LHCN-M2 (cell line): ENCODE measurements at places on chromosomes 2 and 18. TPM values are rescaled to one million over a fixed set of nuclear protein-coding genes. Genes with fewer than 3 reads are reported as not detected.

The SLC14A1 gene
- total RNA-seq = 0.06 and 0.34 TPM in 2 replicates

The POTEJ gene
- not detected in 2 replicates for total RNA-seq

The IL1F10 gene
- total RNA-seq = not detected in 2 replicates

GRCh38 chr2:199926806-199927205, 15.7 kb downstream of the C2orf69 start:
- DNase-seq = no peak

- DNase-seq = no peak
These were observed 424.9 kb downstream of the PID1 start for GRCh38 chr2:228846161-228846560.

- no peak for DNase-seq
These were observed 81.5 kb downstream of the NOL10 start for GRCh38 chr2:10608273-10608672.

DNA sequence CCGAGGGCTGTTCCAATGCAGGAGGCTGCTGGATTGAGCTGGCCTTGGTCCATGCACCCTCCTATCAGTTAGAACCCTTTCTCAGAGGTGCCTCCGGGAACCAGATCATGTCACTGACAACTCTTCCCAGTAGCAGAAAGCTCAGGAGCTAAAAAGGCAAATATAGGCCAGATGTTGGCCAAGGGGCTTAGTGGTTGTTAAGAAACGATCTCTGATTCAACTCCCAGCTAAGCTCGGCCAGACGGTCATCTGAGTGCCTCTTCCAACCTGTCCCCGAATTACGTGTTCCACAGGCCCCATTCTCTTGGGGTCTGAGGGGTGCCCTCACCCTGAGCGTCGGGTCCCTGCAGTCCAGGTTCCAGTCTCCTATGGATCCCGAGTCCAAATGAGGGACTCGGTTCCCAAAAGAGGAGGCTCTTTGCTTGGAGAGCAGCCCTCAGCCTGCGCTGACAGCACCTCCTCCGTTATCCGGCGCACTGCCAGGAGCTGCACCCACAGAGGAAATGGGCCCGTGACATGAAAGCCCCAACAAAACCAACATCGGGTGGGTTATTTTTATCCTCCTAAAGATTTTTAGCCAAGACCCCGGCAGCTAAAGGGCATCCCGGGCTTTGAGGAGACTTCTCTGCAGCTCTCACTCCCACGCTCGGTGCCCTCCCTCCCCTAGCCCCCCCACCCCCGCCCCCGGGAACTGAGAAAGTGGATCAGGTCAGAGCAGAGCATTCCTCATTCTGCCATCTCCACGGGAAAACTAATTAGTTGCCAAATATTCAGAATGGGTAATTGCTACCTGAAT, 106.6 kb upstream of the ID2 start:
- no peak for DNase-seq

DNA sequence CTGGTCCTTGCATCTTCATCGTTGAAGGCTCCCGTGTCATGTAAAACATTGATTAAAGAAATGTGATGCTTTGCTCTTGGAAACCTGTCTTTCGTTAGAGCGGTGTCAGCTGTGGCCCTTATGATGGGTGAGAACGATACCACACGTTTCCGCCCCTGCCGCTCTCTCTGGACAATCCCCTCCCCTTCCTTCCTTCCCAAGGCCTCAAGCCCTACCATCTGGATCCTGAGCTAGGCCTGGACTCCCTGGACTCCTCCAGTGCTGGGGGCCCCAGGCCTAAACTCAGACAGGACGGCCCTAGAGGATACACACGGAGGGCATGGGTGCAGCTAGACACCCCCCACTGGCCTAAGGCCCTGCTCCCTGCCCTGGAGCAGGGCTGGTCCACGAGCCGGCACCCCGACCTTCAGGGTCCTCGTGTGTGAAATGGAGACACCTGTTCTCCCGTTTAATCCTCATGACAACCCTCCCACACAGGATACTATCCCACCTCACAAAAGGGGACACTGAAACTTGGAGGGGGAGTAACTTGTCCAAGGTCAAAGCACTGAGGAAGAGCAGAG, 13.2 kb downstream of the BIN1 start:
- no peak for DNase-seq

DNA sequence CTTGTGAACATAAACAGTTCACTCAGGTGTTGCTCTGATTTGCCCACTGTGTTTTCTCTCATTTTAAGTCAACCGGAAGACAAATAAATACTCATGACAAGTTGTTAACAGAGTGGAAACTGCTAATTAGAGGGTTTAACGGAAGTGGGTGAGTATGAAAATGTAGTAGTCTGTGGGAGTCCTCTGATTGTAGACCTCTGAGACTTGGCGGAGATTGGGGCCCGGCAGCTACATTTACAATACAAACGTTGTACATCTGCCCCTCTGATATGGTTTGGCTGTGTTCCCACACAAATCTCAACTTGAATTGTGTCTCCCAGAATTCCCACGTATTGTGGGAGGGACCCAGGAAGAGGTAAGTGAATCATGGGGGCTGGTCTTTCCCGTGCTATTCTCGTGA, 107.3 kb upstream of the FAM98A start:
- DNase-seq = no peak
